ENCODE measurements at places on chromosomes 16 and 17. TPM values are rescaled to one million over a fixed set of nuclear protein-coding genes. Genes with fewer than 3 reads are reported as not detected.
A peak's percentile ranks its signal among the peaks of the same experiment; 100 is the strongest.

- no peak for DNase-seq
Measured at GRCh38 chr17:61495161-61495857, 43.1 kb downstream of the TBX4 start.

DNA sequence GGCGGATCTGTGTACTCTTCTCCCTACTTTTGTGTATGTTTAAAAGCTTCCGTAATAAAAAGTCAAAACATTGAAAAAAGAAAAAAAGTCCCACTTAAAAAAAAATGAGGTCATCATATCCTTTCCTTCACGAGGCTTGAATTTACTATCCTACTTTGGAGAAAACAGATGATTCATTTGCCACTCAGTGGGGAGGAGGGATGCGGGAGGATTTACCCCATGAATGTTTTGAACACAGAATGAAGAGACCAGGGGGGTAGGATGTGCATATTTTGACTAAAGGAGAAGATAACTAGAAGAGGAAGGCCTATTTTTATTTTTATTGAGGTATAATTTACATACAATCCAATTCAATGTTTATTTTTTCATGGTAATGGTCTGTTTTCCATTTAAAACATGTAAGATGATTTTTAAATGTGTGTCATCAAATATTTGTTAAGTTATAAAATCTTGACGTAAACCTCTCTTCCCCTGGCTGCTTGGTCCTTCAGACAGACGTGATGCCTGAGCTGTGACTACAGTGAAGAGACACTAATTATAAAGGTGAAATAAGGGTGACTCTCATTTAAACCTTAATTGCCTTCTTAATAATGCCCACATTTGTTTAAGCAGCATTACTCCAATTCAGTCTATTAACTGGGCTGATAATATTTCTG is 135.4 kb upstream of the AXIN2 start:
- DNase-seq: no peak

DNA sequence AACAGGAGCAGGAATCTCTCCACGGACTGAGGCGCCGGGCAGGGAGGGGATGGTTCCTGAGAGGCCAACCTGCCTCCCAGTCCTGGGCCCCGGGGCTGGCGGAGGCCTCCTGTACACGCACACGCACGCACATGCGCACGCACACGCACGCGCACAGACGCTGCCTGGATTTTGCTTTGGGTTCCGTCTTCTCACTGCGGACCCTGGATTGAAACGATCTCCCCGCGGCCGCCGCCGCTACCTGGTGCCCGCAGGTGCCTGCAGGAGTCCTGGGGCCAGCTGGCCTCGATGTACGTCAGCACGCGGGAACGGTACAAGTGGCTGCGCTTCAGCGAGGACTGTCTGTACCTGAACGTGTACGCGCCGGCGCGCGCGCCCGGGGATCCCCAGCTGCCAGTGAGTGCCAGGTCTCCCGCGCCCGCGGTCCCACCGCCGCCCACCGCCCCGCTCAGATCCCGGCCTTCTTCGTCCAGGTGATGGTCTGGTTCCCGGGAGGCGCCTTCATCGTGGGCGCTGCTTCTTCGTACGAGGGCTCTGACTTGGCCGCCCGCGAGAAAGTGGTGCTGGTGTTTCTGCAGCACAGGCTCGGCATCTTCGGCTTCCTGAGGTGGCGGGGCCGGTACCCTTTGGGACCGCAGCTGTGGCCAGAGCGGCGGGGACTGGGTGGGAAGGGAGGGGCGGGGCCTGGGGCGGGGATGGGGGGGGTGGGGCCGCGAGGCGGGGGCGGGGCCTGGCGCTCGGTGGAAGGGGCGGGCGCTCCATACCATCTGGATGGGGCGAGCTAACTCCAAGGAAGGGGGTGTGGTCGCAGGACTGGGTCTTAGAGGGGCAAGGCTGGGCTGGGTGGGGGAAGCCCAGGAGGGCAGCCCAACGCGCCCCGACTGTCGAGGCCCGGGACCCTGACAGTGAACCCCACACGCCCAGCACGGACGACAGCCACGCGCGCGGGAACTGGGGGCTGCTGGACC is 12.3 kb downstream of the CES4A start:
- peak; percentile 18 for DNase-seq

DNA sequence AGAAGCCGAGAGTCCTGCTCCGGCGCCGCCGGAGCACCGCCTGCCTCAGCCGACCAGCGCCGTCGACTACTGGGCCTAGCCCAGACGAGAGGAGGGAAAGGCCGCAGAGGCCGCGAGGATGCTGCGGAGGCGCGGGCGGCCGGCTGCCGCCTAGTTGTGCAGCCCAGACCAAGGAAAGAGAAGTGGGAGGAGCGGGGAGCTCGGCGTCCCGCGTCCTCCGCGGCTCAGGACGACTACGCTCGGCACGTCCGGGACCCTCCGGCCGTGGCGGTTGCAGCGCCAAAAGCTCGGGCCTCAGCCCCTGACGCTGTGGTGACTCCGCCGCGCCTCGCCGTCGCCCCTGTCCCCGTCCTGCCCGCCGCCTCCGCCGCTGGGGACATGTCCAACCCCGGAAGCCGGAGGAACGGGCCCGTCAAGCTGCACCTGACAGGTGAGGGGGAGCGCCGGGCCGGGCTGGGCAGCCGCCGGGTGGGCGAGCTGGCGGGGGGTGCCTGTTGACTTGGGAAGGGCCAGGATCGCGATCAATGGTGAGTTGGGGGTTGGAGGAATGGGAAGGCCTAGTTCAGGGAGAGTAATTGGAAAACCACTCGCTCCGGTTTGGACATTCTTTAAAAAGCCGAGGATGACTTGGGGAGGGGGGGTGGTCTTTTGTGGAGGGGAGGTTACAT is 37.7 kb downstream of the RNF135 start:
- no peak for DNase-seq

- DNase-seq: no peak
Measured at GRCh38 chr17:3590231-3590630, 19.0 kb downstream of the TRPV1 start.

DNA sequence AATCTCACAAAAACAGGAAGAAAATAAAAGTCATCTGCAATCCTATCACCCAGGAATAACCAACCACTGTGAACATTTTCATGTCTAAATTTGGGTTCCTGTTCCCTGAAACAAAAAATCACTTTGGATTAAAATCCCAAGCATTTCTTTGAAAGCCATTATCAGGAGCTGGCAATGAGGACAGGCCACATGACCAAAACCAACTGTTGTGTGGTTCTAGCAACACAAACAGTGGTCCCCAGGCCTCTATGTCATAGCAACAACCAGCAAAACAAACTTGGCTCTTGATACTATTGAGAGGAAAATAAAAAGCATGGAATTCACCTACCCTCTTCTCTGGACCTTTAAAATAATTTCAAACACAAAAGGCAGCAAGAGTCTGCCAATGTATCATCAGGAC is 252.5 kb downstream of the SLC39A11 start:
- no peak for DNase-seq

DNA sequence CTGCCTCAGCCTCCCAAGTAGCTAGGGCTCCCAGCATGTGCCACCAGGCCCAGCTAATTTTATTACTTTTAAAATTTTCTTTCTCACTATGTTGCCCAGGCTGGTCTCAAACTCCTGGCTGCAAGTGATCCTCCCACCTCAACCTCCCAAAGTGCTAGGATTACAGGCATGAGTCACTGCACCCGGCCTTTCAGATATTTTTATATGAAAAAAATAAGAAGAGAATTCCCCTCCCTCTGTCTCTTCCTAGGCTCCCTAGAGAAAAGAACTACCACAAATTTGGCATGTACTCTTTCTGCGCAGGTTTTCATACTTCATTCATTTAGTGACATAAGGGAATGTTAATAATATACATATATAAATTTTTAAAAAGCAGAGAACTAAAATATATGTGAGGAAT is 21.7 kb upstream of the SMURF2 start:
- DNase-seq: no peak

DNA sequence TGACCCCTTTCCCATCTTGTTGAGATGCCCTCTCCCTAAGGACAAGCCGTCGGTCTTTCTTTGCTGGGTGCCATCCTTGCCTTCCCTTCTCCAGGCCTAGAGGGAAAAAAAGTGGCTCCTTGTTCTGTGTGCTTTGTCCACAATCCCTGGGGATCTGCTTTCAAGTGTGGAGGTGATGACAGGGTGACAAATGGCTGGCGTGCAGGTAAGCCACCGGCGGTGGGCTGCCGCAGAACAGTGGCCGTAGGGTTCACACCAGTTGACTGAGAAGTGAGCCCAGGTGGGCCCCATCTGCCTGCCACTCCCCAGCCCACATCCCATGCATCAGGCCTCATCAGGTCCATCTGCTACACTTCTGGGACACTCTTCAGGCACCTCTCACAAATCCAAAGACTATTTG is 11.4 kb upstream of the CALB2 start:
- DNase-seq: no peak

DNA sequence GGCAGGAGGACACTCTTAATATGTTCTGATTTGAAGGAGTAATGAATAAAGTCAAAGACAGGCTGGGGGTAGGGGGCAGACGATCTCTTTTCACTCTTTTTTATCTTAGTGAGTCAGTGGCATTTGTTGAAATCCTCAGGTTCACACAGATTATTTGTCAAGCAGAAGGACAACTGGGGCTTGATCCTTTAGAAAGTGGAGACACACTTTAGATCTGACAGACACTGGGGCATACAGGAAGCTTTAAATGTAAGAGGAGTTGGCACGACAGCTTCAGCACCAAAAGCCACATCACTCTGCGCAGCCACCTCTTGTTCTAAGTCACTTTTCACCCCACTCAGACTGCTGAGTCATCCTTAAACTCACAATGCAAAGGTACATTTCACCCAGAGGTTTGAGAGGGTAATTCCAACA is 121.5 kb downstream of the STXBP4 start:
- peak; percentile 72 for DNase-seq

- no peak for DNase-seq
Measured at GRCh38 chr17:40576113-40576740, 11.0 kb upstream of the CCR7 start.

DNA sequence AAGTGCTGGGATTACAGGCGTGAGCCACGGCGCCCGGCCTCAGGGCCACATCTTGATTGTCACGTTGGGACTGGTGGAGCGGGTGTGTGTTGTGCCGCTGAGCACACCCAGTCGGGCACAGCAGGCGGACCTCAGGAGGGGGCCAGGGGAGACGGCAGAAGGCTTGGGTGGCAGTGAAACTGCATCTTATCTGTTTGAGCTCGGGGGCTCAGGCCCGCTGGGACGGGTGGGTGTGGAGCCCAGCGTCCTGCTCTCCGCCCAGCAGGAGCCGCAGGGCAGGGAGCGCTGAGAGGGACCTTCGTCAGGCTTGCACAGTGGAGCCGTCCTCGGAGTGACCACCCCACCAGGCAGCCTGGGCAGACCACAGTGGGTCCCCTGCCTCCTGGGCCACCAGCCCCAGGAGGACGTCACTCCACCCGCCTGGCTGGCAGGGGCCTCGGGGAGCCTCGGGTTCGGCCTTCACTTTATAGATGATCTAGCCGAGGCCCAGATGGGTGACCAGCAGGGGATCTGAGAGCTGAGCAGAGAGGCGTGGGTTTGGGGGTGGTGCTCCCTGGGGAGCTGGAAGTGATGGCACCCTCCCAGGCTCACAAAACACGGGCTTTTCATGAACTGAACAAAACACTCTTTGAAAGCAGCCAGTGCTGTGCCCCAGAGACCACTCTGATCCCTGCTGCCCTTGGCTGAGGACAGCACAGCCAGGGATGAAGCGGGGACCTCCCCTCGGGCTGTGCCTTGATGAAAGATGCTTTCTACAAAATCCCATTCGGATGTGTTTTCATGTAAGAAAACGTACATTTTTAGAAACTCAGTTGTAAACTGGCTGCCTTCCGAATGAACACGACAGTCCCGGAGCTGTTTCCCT is 181.1 kb downstream of the SEC14L1 start:
- no peak for DNase-seq

- DNase-seq: no peak
Measured at GRCh38 chr17:18988546-18989173, 15.9 kb downstream of the FAM83G start.

GRCh38 chr16:71565812-71566700 is 10.8 kb downstream of the TAT start:
- no peak for DNase-seq

DNA sequence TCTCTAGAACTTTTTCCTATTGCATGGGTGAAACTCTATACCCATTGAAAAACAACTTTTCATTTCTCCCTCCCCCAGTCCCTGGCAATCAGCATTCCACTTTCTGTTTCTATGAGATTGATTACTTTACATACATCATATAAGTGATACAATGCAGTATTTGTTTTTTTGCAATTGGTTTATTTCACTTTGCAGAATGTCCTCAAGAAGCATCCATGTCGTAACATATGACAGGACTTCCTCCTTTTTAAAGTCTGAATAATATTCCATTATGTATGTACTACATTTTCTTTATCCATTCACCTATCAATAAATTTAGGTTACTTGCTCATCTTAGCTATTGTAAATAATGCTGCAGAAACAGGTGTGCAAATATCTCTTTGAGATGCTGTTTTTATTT is 8.8 kb downstream of the IL21R start:
- DNase-seq: no peak

GRCh38 chr17:48527547-48527932 is 3.3 kb downstream of the HOXB1 start:
- DNase-seq: no peak

DNA sequence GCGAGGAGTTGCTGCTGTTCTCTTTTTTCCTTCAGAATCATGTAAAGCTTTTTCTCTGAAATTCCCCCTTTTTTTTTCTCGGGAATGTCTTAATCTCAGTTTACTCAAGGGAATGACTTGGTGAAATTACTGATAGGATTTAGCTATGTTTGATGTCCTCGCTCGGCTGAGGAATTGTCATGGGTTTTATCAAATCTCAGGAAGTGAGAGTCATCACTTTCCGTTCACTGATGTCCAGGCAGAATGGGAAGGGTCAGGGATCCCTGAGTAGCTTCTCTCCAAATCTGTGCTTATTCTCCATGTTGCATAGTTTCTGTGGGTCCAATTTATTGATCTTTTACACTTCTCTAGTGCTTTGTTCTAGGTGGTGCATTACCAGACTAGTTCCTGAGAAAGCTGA is 6.3 kb downstream of the IGSF6 start:
- no peak for DNase-seq

DNA sequence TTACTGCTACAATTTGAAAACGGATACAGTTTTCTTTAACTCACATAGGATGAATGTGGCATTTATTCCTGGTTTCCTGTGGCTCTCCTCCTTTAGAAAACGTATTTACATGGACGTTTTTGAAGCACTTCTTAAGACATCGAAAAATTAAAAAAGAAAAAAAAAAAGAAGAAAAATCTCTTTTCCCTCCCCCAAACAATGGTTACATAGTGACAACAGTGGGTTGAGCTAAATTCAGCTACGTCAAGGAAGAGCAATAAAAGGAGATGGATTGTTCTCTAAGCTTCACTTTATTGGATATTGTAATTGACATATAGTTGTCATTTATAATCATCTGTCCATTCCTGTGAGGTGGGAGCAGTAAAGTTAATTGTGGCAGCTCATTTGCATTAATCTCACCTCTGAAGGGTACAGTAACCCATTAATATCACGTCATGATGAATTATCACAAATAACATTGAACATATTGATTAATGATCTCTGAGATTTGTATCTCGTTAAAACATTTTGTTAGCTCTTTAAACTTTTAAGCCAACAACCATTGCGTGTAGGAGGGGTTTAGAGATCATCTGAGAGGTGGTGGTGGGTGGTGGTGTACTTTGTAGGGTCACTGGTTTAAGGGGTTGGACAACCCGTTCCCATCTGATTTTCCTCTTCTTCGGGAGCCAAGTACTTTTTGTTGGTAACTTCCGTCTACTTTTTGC is 184.2 kb downstream of the WWOX start:
- DNase-seq: no peak

- no peak for DNase-seq
Measured at GRCh38 chr16:9665851-9666271, 516.4 kb downstream of the GRIN2A start.

The USH1G gene
- 0.09 TPM for total RNA-seq

The FAM20A gene
- total RNA-seq: 3.7 TPM

The HOXB6 gene
- total RNA-seq: 0.19 TPM

The CLDN9 gene
- total RNA-seq: 0.19 TPM

The CMC2 gene
- 58.5 TPM for total RNA-seq

Data from thymus (tissue), 14 donors.